ENCODE measurements at places on chromosomes 3 and 15. TPM values are rescaled to one million over a fixed set of nuclear protein-coding genes. Genes with fewer than 3 reads are reported as not detected.

Gene TUBGCP4
- total RNA-seq = 9.5 TPM

Gene TICRR
- 1.2 TPM for total RNA-seq

Gene MYRIP
- 4.2 TPM for total RNA-seq

Gene ANKUB1
- total RNA-seq = not detected

Gene LYZL4
- total RNA-seq = not detected

Gene SERINC4
- under 0.01 TPM for total RNA-seq

Gene GMNC
- not detected for total RNA-seq

Gene PPP1R14D
- not detected for total RNA-seq

Gene PROS1
- total RNA-seq = 57.9 TPM

Gene FAM107A
- total RNA-seq = 0.99 TPM

Gene SEMA3B
- total RNA-seq = 11.1 TPM

Measured in aortic smooth muscle cell (primary cell).